Activated T-helper 17 cell treated with anti-CD3 and anti-CD28 coated beads, Interleukin-2, amount 50 U/mL, for 72 hours (primary cell): ENCODE measurements at places on chromosomes 1 and 21. TPM values are rescaled to one million over a fixed set of nuclear protein-coding genes. Genes with fewer than 3 reads are reported as not detected.

- ATAC-seq: no peak
Observed at GRCh38 chr1:101178341-101178687, 58.5 kb upstream of the S1PR1 start.

TEX38 gene
- 0.26 TPM for total RNA-seq

DNA sequence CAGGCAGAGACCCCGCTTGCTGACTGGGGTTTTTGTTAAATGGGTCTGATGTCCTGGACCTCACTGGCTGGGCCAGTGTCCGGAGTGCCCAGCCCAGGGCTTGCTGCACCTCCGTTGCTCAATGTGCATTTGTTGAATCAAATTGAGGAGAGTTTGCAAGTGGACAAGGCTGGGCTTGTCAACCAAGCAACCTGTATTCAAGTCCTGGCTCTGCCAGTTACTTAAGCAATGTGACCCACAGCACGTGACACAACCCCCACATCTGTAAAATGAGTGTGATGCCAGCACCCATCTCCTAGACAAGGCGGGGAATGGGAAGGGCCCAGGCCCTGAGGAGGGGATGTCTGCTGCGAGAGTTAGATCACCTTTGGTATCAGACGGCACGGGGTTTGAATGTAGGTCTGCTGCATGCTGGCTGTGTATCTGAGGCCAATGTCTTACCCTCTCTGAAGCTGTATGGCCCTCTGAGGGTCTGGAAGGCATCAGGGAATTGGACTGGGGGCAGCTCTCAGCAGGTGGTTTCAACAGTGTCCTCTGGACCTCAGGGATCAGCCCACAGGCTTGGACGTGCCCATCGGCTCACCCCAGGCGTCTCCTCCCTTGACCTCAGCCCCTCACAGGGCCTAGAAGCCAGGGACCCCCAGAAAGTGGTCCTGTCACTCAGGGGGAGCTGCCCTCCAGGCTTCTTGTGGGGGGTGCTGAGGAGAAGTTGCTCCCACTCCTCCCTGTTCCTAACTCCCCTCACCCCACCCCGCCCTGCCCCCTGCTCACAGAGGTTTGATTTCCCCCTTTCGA lies 51.0 kb upstream of the RUNX3 start:
- no peak for ATAC-seq

DNA sequence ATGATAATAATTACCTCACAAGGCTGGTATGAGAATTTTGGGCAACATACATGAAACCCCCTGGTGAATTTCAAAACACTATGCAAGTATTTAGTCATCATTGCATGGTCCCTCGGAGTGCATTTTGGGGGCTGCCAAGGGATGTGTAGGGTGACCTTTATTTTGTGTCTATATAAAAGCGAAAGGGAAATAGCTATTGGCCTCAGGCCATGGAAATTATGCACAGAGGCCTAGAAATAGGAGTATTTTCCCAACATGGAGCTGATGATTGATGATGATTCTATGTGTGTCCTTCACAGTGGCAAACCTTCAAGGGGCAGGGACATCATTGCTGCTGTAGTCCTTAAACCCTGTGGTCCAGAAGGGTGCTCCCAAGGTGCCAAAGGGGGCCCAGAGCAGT lies 265.5 kb downstream of the ST6GALNAC3 start:
- no peak for ATAC-seq

KCNE2 gene
- total RNA-seq: not detected

EVA1B gene
- total RNA-seq: 5.6 TPM

GRCh38 chr1:163162381-163162914 lies 40.3 kb downstream of the RGS5 start:
- ATAC-seq: no peak

DNA sequence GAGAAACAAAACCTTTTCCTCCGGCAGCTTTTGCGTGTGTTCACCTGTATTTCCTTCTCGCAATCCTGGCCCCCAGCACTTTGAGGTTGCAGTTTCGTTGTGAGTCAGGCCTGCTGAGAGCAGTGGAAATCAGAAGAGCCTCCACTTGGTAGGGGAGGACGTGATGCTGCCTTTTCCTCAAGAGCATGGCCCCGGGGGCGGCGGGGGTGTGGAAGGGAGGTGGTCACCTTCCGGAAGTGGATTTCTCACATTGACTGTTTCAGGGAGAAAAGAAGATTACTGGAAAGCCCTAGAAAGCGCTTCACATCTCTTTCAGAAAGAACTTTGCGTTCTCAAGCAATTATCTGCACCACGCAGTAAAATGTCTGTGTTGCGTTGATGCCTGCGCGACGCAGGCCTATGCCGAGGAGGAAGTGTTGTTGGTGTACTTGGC lies 12.2 kb upstream of the IL10 start:
- peak; percentile 85 for ATAC-seq

- ATAC-seq: no peak
Observed at GRCh38 chr1:198486903-198487302, 53.6 kb downstream of the ATP6V1G3 start.

KPNA6 gene
- 61.8 TPM for total RNA-seq

- ATAC-seq: peak; percentile 73
Observed at GRCh38 chr1:116585886-116586285, 15.1 kb upstream of the CD58 start.

LORICRIN gene
- not detected for total RNA-seq

TTC39A gene
- not detected for total RNA-seq

DNA sequence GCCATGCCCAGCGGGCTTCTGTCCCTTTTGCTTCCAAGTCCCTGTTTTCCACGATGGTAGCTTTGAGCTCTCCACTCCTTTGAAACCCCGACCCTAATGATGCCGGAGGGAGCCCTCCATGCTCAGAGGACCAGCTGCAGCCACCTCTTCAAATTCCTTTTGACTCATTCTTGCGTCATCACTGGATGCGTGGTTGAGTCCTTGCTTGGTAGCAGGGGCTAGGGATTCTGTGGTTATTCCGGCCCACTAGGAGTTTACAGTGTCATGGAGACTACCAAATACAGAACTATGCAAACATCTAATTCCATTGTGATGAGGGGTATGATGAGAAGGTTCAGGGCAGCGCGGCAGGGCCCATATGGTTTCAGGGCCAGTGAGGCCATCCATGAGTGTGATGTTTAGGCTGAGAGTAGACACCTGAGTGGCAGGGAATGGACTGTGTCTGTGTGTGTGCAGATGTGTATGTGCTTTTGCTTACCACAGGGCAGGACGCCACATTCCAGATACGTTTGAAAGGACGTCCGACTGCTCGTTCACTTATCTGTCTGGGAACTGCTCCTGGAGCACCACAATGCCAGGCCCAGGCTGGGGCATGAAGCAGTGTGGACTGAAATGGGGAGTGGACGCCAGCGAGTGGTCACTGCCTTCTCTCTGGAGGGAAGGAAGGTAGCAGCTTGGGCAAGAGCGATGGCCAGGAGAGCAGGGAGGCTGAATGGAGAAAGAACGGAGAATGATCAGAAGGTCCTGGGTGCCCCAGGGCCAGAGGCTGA lies 30.4 kb upstream of the ZBTB21 start:
- ATAC-seq: no peak

MRPS15 gene
- total RNA-seq: 128 TPM

DNA sequence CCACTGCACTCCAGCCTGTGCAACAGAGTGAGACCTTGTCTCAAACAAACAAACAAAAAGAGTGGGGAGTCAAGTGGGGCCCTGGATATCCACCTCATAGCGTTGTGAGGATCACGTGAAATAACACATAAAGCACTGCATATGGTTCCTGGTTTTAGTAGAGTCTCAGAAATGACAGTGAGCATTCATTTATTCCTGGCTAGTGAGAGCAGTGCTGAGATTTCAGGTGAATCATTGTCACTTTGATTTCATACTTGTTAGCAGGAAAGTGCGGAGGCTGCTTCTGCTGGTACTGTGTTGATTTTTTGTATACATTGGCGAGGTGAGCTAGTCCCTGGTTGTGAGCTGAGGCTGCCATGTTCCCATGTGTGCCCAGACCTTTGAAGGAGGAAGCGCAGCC lies 22.9 kb downstream of the ARHGEF10L start:
- ATAC-seq: no peak

- ATAC-seq: no peak
Observed at GRCh38 chr1:83998205-83998497, 781 bp downstream of the TTLL7 start.

SPATA46 gene
- not detected for total RNA-seq

DNA sequence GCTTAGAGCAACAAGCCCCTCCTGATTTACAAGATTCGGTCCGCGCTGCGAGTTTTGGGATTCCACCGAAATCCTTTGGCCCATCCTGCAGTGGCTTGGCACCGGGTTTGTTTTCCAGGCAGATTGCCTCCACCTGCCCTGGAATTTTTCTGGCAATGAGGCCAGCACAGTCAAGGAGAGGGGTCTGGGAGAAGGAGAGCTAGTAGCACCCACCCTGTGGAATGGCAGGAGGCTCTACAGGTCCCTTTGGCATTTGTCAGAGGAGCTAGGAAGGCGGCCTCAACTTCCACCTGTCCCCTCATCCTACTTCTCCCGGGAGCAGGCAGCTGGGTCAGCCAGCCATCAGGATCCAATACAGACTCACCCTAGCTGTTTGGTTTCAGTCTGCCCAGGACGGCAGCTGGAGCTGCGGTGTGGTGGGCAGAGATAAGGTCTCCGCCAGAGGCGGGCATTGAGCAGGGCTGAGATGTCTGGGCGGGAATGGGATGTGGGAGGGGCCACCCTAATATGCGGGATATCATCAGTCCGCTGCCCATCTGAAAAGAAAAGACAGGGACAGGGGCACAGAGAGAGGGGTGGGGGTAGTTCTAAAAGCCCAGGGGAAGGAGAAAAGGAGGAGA lies 37.8 kb upstream of the PRELP start:
- ATAC-seq: no peak

GRCh38 chr1:103171041-103171590 lies 62.8 kb upstream of the COL11A1 start:
- no peak for ATAC-seq

GRCh38 chr1:1434131-1434823 lies 1.2 kb upstream of the VWA1 start:
- ATAC-seq: no peak

HDGF gene
- total RNA-seq: 361 TPM

EVA1C gene
- total RNA-seq: 13.1 TPM

AURKAIP1 gene
- total RNA-seq: 93.3 TPM

- ATAC-seq: no peak
Observed at GRCh38 chr1:14755518-14756252, 157.2 kb downstream of the KAZN start.

- peak; percentile 55 for ATAC-seq
Observed at GRCh38 chr1:15616373-15617172, 685 bp upstream of the DDI2 start.

DNA sequence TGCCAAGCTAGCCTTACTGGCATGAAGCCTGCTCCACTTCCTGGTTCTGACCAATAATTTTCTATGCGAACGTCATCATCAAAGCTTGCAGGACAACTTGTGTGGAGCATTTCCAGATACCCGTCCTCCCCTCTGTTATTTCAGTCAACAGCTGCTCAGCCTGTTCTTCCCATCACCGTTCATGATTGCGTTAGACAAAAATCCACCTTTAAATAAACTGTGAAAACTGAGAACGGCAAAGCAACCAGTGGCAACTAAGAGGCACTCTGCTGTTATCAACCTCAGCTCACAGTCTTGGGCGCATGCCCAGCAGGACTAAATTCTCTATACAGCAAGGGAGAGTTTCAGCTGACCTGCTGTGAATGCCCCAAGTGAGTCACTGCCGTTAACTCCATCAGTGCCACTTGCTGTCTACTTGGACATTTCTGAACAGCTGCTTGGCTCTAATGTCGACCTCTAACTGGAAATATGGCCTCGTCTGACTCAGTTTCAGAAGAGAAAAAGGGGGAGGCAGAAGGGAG lies 207.4 kb upstream of the RUNX1 start:
- peak; percentile 14 for ATAC-seq

DNA sequence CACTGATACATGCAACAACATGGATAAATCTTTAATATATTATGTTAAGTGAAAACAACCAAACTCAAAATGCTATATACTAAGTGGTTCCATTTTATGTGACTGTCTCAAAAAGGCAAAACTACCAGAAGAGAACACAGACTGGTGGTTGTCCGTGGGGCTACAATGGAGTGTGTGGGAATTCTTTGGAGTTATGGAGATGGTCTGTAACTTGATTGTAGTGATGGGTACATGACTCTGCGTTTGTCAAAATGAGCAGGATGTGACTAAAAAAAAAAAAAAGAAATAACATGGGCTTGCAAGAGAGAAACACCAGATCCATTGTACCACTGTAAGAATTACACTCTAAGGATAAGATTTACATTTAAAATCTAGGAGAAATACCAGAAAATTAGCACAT lies 52.2 kb upstream of the KIAA1614 start:
- no peak for ATAC-seq

GBP4 gene
- 36.5 TPM for total RNA-seq

MT1HL1 gene
- total RNA-seq: not detected

DNA sequence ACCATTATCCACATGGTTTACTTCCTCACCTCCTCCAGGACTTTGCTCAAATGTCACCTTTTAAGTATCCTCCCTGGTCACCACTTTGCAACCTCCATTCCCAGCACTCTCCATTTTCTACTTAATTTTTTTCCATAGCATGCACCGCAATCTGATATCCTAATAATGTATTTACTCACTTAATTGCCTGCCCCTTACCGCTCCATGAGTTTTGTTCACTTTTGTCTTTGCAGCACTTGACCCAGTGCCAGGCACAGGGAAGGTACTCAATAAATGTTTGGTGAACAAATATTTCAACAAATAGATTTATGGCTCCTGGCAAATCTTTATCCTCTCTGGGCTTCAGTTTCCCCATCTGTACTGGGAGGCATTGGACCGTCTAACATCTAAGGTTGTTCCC lies 53.6 kb downstream of the UBE2T start:
- no peak for ATAC-seq

DNA sequence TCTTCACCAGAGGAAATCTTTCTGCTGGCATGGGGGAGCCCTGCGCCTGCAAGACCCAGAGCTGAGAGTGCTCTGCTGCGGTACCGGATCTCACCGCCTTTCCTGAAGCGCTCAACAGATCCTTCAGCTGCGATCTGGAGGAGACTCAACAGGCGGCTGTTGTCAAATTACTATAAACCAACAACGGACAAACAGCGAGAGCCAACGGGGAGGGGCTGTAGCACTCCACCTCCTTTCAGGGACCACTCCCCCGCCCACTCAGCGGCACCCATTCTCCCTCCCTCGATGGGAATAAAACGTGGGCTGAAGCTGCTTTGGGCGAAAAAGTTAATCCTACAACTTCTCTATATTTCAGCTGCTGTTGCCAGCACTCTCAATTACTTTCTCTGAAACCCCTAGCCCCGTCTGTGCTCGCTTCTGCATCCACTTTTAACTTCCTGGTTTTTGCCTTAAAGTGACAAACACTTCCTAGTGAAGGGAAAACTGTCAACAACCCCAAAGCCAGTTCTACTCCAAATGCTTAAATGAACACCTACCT lies at the start of gene FMO5:
Gene FMO5 (minus strand): TSS at position 147 of the 538 bp plus-strand sequence. CDS start 310 bp downstream, outside the sequence.
- ATAC-seq: peak; percentile 91

DNA sequence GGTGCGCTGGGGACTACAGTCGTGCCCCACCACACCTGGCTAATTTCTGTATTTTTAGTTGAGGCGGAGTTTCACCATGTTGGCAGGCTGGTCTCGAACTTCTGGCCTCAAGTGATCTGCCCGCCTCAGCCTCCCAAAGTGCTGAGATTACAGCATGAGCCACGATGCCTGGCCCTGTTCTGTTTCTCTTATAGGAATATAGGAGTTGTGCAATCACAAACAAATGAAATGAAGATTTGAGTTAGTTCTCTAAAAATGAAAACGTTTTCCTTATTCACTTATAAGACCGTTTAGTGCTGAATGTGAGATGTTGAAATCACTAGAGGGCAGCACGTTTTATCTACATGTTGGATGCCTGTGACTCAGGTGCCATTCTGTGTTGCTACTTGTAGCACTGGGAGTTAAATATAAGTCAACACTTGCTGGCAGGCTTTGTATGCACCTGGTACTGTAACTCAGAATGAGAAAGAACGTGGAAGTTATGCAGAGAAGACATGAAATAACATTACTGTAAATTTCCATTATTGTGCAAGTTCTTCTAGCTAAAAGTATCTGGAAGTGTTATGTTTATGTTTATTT lies 45.8 kb downstream of the MIGA1 start:
- no peak for ATAC-seq

- ATAC-seq: no peak
Observed at GRCh38 chr1:85629532-85629920, 49.0 kb downstream of the CCN1 start.
